Stimulated activated CD4-positive, alpha-beta T cell treated with anti-CD3 and anti-CD28 coated beads, TNF-alpha, amount 100 ng/mL, for 24 hours (primary cell): ENCODE measurements at places on chromosomes 2 and 18.
A peak's percentile ranks its signal among the peaks of the same experiment; 100 is the strongest.

DNA sequence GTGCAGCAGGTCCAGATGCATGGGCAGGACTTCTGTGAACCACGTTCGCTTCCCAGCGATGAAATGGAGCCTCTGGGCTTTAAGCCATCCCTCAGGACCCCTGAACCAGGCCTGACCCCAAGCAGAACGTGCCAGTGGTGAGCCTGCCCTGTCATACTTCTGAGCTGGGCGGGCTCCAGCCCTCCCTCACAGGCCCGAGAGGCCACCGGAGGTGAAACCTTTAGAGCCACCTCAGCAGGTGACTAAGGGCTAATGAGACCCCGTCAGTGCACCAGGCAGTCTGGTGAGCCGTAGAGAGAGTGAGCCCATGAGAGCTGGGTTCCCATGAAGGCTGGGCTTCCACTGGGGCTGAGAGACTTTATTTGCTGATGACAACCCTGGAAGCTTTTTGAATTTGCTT, 8.9 kb upstream of the MAL start:
- DNase-seq, result no peak

DNA sequence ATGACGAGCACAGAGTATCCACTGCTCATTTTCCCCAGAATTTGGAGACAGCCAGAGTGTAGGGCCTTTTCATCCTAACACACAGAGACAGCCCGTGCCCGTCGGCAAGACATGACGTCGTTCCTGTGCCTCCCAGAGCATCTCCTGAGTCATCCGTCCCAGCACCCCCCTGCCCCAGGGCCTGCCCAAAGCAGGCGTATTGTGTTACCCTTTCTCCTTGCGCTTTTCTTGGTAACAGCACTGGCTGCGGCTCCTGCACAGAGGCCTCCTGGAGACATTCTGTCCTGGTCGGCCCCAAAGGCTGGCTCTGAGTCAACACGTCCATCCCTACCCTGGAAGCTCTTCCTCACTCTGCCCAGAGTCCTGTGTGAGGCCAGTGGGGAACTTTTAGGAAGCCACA, 217.1 kb downstream of the KLHL29 start:
- no peak for DNase-seq

DNA sequence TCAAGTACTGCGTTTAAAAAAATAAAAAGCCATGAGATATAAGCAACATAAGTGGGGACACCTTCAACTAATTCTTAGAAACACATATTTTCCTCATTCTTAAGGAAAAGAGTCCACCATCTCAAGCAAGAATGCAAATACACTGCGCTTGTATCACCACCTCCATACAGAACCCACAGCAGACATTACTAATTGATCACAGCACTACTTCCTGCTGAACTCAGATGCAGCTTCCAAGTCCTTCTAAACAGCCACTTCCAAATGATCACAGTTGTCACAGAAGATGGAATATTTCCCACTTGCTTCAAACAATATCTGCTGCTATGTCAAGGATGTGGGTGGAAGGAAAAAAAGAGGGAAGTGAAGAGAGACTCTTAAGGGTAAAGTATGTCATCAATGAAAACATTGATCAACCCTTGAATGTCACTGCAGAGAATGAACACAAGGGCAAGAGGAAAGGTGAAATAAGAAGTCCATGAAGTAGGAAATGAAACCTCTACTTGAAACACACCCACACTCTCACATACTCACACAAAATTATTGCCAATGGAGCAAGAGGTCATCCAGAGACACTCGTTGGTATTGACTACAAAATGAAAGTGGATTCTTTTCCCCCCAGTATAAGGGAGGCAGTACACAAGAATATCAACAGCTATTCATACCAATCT, 22.1 kb downstream of the TGFA start:
- no peak for DNase-seq

- no peak for DNase-seq
These were observed 5.6 kb downstream of the TFPI start for GRCh38 chr2:187548656-187549055.

- DNase-seq, result no peak
These were observed 373.6 kb upstream of the TRIB2 start for GRCh38 chr2:12343141-12343540.

DNA sequence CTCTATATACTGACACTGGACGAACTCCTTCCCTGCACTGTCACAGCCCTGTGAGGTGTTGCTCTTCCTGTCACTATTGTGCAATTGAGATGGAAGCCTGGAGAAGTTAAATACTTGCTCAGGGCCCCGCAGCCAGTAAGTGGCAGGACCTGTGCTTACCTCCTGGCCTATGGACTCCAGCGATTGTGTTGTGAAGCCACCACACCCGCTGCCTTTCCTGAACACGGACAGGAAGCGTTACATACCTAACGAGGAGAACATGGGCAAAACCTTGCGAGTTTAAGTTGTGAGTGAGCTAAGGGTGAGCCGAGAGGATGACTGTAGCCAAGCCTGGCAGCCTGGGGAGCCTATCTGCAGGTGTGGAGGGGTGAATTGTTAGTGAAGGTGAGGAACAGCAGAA, 26.1 kb downstream of the RAB31 start:
- DNase-seq, result no peak

DNA sequence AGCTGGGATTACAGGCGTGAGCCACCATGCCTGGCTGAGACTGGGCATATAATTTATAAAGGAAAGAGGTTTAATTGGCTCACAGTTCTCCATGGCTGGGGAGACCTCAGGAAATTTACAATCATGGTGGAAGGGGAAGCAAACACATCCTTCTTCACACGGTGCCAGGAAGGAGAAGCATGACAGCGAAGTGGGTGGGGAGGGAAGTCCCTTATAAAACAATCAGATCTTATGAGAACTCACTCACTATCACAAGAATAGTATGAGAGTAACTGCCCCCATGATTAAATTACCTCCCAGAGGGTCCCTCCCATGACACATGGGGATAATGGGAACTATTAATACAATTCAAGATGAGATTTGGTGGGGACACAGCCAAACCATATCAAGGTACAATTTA, 7.8 kb upstream of the LCLAT1 start:
- DNase-seq, result no peak

GRCh38 chr2:65491381-65491905, 59.0 kb upstream of the SPRED2 start:
- no peak for DNase-seq

DNA sequence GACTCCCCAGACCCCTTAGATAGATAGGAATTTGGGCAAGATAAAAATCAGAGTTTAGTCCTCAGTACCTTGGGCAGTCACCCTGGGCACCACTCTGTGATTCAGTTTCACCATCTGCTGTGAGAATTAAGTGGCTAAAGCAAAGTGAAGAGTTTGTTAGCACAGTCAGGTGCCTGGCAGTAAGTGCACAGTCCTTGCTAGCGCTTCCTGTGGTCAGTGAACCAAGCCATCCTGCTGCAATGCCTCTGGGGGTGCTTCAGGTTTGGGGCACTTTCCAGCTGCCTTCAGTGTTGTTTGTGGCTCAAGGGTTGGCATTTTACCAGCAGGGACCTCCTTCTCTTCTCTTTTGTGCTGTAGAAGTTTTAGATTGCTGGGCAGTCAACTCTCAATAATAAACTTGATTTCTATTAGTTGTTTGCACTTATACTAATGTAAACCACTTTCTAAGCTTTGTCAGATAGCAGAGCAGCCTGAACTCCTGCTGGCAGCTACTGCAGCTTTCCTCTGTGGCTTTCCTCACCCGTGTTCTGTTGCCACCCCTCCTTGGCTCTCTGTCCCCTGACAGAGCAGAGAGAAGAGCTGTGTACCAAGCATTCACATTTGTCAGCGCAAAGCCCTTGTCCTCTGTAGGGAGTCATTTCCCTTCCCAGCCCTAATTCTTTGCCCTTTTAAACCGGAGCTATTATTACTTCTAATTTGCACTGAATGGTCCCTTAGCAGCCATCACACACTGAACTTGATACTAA, 48.4 kb upstream of the RMP24 start:
- no peak for DNase-seq

DNA sequence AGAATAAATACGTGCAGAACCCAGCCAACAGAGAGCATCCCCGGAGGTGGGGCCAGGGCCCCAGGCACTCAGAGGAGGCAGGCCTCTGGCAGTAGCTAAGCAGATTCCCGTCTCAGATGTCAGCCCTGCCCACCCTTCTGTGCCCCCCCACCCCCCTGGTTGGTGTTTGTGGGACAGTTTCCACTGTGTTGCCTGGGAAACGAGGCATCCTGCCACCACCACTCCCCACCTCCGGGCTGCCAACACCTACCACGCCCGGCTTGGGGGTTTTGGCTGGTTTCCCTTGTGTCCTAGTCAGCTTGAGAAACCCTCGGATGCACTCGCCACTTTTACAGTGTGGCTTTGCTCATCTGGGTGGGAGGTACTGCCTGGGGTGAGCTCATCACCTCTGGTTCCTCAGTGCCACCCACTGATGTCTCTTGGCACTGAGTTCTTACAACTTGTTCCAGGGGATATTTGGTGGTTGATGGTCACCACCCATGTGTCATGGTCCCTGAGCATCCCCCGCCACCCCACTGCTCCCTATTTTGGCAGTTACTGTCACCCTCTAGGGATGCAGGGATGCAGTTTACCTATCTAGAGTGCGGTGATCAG, 72.4 kb upstream of the YWHAQ start:
- peak; percentile 69 for DNase-seq

GRCh38 chr18:66616523-66616983, 12.7 kb upstream of the CDH19 start:
- DNase-seq, result no peak

DNA sequence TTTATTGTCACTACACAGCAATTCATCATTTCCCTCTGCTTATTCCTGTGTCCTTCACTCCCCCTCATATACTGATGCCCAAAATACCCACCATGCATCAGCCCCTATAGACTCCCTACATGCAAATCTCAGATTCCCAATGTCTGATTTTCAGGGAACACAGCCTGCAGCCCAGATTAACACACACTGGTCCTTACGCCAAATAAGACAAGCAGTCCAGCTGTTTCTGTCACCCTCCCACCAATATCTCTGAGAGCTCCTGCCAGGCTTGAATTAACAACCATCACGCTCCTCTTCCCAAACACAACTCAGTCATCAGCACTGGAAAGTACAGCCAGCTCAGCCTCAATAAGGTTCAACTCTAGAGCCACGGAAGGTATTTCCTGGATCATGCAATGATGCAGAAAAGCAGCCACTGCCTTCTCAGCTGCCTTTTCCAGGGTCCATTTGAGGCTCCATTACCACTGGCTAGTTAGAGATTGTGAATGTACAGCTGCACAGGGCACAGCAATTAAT, 39.0 kb upstream of the SLC35F5 start:
- DNase-seq, result no peak

DNA sequence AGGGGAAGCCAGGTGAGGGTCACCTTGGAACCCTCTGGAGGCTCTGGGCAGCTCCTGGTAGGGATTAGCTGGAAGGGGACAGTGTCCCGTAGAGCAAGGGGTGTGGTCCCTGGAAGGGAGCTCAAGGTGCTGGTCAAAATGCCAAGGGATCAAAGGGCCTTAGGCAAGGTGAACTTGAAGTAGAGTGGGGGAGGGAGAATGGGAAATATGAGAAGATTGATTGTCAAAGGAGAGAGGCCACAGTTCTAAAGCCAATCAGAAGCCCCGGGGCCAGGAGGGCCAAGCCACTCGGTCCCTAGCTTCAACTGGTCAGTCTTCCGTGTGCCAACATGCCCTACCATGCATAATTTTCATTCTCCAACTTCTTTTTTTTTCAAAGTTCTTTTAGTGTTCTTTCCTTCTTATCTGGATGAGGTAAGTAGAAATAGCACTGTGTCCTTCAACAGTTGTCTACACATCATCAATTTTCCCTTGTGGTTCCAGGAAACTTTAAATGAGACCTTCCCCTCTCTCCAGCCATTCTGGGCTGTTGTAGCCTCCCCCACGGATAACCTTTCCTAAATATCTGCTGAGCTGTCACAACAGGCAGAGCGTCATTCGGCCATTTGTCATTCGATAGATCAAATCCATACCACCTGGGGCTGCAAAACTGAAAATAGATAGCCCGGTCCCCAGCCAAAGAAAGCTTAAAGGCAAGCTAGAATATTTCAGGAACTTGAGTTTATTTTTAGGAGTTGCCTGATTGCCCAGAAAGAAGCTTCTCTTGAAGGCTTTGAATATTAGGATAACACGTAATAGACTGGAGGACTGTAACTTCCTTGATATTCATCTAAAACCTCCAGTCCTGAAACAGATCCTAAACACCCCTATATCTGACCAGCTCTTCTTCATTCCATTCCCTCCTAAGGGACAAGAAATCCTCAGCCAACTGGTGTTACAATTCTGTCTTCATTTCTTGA, 83.3 kb downstream of the ALPK2 start:
- DNase-seq, result no peak

DNA sequence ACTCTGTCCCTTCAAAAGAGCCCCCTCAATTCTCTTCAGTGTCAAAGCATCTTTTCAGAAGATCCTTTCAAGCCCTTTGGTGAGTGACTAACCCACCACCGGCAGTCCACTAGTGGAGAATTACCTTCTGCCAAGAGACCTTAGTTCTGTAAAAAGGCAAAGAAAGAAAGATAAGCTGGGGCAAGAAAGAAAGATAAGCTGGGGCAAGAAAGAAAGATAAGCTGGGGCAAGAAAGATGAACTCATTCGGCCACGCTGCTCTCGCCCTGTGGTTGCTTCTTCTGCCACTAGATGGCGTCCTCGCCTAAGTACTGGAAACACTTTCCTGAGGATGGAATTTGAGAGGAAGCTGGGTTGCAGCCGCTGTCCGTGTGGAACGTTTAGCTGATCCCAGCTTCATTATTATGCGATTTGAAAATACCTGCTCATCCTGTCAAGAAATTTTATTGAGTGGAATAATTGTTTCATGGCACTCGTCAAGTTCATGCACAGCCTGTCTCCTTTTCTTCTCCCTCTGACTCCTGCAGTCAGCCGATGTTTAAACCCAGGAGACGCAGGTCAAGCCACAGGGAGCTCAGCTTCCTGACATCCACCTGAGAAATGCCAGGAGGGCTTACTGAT, 17.3 kb upstream of the ANXA4 start:
- DNase-seq, result peak; percentile 82

GRCh38 chr2:68282811-68283418, 30.6 kb upstream of the PPP3R1 start:
- no peak for DNase-seq

DNA sequence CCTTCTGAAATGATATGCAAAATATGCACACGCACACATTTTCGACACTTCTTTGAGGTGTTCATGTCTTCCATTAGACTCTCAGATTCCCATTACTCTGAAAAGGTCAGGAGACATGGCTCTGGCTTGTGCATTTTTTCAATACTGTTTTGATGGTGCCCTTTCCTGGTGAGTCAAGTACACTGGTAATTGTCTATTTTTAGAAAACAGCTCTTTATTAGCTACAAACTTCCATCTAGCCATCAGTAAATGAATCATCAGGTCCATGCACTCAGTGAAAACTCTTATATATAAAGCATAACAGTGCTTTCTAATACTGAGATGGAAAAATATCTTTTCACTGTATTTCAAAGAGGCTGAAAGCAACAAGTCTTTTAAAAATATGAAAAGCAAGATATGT, 194.9 kb downstream of the GALNT1 start:
- no peak for DNase-seq
